ENCODE measurements at places on chromosomes 12 and 14.

DNA sequence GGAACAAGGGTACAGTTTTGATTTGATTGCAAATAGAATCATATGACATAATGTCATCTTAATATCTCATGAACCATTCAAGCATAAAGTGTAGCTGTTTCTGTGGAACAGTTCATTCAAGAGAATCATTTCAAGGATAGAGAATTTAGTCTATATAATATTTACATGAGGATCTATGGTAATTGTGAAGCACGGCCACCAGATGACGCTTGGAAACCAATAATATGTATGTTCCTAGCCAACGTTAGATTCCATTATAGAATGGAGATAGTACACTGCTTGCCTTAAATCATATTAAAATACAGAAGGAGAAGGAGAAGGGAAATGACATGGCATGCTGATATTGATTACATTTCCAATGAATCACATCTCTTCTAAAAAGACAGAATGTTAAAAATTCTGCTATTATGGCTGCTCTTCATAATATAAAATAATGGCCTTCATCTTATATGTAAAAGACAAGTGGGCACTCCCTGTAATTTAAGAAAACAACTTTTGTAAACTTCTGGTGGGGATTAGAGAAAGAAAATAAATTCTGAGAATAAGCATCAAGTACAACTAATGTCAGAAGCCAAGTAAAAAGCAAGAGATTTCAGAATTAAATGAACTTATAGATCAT lies 351.0 kb downstream of the NAV3 start:
- peak; percentile 36 for DNase-seq

GRCh38 chr14:73227812-73228781 lies 9.2 kb upstream of the PAPLN start:
- DNase-seq = peak; percentile 94

DNA sequence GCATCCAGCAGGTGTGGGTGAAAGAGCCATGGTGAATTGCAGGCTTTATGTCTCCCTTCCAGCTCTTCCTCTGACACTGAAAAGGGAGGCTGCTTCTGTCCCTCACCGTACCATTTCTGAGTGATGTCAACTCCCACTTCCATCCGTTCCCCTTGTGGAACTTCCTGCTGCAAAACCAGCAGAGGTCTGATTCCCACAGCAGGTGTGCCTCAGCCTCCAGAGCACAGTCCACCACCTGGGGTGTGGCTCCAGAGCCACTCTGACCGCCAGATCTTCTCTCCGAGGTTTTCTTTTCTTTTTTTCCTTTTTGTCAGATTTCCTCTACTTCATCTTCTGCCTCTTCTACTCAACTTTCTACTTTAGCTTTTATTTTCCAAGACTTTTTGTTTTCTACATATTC lies 62.7 kb downstream of the CDC42BPB start:
- no peak for DNase-seq

GRCh38 chr12:12153596-12153995 lies 82.9 kb downstream of the BCL2L14 start:
- no peak for DNase-seq

- no peak for DNase-seq
These were observed 8.2 kb downstream of the GPRC5D start for GRCh38 chr12:12943586-12944260.

DNA sequence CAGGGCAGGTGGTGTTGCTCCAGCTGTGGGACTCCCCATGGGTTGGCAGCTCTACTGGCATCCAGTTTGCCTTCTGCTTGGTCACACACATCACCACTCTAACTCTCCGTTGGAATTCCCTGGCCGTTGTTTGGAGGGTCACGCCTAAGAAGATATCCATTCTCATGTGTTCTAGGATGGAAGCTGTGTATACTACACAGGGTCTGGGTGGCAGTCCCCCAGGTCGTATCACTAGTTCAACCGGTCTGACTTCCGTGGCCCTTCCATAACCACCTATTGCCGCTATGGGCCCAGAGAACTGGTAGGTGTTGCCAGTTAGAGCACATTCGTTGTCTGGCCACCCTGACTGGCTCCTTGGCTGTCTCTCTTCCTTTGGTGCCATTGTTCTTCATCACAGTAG lies 456.3 kb downstream of the TMEM121 start:
- no peak for DNase-seq

- DNase-seq = no peak
These were observed 3.4 kb upstream of the ABCB9 start for GRCh38 chr12:122969676-122970075.

DNA sequence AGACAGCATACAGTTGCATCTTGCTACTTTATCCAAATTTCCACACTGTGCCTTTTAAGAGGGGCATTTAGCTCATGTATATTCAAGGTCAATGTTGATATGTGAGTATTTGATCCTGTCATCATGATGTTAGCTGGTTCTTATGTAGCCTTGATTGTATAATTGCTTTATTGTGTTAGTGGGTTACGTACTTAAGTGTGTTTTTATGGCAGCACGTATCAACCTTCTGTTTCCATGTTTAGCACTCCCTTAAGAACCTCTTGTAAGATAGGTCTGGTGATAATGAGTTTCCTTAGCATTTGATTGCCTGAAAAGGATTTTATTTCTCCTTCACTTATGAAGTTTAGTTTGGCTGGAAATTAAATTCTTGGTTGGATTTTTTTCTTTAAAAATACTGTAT lies 445.2 kb downstream of the NAV3 start:
- DNase-seq = no peak

DNA sequence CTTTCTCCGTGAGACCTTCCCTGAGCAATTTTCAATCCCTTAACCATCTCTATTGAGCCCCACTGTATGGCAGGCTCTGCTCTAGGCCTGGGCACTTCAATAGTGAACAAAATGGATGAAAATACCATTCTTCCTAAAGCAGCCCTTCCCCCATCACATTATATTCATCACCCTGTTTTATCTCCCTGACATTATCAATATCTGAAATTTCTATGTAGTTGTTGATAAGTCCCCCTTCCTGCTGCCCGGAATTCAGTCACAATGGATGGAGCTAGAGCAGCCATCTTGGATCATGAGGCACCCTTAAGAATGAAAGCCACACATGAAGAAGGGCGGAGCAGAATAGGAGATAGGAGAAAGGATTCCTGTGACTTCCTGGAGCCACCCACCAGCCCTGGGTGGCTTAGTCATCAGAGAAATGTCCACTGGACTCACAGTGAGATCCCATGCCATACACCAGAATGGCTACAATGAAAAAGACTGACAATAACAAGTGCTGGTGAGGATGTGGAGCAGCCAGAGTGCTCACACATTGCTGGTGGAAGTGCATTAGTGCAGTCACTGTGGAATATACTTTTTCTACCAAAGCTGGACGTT lies 33.9 kb downstream of the SCARB1 start:
- no peak for DNase-seq

DNA sequence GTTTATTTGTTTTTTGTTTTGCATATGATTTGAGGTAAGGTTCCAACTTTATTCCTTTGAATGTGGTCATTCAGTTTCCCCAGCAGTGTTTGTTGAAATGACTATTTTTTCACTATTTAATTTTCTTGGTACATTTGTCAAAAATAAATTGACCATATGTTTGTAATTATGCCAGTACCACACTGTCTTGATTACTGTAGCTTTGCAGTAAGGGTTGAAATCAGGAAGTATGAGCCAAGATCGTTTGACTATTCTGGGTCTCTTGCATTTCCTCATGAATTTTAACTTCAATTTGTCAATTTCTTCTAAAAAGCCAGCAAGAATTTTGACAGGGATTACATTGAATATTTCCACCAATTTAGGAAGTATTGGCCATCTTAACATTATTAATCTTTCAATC lies 199.3 kb upstream of the PPFIA2 start:
- DNase-seq = no peak

DNA sequence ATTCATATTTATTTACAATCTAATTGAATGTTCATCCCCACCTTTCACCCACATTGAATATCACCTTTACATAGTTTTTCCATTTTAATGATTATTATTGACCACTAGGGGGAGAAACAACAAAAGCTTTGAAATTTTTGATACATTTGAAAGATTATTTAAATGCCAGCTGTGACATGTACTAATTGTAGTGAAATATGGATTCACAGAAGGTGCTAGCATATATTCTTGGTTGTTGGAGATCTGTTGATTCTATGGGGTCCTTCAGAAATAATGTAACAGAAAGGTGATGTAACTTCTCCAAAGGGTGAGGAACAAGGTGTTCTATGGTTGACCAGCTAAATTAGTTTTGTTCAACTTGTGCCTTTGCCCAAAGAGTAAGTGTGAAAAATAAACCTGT lies 22.4 kb upstream of the GPR33 start:
- peak; percentile 20 for DNase-seq

DNA sequence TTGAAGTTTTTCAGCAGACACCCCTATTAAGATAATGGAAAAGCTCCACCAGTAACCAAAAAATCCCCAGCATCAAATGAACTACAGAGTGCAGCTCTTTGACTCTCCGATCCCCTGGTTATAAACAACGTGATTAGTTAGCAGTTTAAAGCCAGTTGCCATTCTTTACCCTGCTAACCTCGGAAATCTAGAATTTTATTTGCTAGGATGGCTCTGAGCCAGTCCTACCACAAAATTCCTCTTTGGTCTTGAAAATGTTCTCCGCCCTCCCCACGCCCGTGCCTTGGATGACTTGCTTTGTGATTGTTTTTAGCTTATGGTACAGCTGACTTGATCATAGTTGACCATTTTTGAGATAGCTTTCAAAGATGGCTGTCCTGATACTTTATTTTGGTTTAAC lies 1.2 kb downstream of the KLHDC2 start:
- DNase-seq = no peak

GRCh38 chr12:4288296-4289131 lies 15.0 kb downstream of the CCND2 start:
- DNase-seq = no peak

DNA sequence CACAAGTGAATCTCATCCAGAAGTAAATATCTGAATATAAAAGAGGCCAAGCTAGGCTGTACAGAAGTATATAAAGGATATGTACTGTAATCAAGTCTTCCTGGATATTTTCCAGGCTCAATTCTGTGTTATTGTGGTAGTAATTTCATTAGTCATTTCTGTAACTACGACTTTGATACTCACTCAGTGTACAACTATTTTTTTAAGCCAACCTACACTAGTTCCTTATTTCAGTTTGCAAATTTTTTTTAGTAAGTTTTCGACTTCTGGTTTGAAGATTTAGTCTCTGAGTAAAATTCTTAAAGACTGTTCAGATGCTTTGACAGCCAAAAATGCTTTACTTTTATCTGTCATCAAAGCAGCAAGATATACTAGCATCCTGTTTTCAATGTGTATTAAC lies 130.8 kb downstream of the CAPZA3 start:
- no peak for DNase-seq

DNA sequence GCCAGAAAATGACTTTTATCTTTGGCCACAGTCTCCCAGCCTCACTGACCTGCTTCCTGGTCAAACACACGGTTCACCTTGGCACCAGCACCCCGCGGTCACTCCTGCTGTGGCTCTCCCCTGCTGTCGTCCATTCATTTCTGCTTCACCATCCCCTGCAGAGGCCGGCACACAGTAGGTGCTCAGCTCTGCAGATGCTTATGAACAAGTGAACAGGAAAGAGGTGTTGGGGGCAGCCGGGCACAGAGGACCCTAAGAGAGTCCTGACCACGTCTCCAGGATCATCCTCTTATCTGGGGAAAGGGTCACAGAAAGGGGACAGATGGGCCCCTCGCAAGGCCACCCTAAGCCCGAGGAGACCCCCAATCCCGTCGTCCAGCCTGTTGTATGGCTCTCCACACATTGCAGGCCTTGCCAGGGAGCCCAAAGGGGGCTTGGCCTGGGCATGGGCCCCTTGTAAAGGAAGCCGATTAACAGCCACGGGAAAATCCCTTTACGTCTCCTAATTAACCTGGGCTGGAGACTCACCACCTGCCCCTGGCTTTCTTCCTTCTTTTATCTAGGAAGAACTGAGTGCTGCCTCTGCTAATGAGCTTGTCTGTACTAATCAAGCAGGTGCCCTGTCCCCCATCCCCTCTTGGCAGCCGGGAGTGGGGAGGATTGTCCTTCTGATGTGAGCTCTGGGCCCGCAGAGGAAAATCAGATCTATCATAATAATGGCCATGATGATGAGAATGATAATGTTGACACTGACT lies 119.2 kb downstream of the AACS start:
- DNase-seq = no peak

- DNase-seq = peak; percentile 77
These were observed 84.4 kb downstream of the VWF start for GRCh38 chr12:6039894-6040601.

DNA sequence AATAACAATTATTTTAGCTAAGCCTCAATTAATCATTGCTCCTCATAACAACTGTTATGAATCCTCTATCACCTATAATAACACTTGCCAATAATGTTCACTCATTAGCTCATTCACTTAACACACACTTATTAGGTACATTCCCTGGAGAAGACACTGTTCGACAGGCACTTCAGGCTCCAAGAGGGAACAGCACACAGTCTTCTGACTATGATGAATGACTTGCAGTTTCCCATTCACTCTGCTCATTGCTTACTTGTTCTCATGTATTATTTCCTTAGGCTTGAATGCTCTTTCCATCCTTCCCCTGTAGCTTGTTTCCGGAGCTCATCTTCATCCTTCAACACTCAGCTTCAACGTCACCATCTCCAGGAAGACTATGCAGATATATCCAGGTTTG lies 437.3 kb downstream of the TMEM132D start:
- no peak for DNase-seq

DNA sequence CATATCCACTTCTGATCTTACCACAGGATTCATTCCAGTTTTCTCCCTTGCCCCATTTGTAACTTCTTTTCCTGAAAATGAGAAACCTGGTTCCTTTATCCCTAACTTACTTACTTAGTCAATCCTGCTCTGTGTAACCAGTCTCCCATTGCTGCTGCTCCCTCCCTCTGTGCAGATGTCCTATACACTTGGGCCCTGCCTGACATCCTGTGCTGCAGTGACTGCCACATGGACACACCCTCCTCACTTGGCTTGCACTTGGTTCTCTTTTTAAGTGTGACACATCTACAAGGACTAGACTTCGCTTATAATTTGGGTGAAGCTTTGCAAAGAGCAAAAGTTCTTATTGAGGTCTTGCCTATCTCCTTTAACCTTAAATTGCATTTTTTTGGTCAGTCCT lies 51.4 kb downstream of the FGD4 start:
- DNase-seq = no peak

- DNase-seq = peak; percentile 93
These were observed at the start of gene DIO3 for GRCh38 chr14:101561145-101561896. DIO3 (plus strand) TSS chr14:101561495.

DNA sequence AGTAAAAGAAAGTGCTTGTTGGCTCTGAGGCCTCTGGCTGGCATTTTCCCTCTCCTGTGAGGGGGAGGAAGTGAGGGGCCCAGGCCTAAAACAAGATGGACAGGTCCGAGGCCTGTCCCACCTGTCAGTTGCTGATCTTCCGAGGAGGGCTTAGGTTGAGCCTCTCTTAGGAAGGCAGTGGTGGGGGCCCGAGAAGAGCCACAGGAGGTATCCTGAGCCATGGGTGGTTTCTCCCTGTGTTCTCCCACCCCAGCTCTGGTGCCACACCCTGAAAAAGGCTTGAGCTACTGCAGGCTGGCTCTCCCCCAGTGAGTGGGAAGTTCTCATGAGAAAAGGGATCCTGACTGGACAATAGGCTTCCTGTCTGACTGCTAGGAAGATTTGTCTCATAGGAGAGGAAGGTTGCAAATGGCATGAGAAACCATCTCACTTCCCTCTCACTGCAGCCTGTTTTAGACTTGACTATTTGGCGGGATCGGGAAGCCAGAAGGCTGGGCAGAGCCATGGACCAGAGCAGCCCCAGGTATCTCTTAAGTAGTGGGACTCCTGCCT lies 72.1 kb upstream of the SRSF5 start:
- DNase-seq = peak; percentile 39

- no peak for DNase-seq
These were observed 4.3 kb downstream of the CPNE6 start for GRCh38 chr14:24075485-24076301.
